ENCODE measurements at places on chromosomes 12 and 14.

- no peaks in the 10 kb centered on the region for H3K36me3 ChIP-seq
- no peaks in the 10 kb centered on the region for H3K4me1 ChIP-seq
- DNase-seq, result no peak
- no peaks in the 10 kb centered on the region for H3K27me3 ChIP-seq
- H3K27ac ChIP-seq, result no peak overlapping the region
Measured at GRCh38 chr12:81294325-81295190, 216.7 kb downstream of the ACSS3 start.

DNA sequence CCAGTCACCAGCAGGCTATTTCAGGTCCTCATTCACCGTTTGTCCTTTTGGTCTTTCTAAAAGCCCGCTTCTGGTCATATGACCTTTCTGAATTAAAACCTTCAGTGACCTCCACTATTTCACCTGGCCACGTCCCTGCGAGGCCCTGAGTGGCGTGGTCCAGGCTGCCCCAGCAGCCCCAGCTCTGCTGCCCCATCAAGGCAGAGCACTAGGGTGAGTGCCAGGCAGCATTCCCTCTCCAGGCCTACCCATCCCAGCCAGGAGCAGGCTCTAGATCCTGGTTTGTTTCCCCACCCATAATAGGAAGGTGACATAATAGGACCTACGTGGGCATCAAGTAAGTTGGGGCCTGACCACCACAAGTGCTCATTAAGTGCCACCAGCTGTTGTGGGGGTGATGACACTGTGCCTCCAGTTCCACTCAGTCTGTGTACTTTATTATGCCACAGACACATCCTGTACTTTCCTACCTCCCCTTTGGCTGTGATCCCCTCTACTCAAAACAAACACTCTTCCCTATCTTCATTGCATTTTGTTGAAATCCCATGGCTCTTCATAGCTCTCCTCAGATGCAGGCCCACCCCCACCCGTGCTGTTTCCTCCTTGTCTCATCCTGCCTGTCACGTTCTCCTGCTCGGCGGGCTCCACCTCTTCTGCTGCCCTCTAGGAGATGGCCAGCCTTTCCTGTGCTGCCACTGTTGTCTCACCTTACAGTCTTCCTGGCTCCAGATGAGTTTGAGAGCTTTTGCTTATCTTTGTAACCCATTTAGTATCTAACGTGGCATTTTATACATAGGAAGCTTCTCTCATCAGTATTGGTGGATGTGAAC, 21.4 kb downstream of the CKB start:
- H3K4me1 ChIP-seq, result peaks cover 7% of the 10 kb centered on the region
- H3K27me3 ChIP-seq, result no peaks in the 10 kb centered on the region
- no peak overlapping the region for H3K4me3 ChIP-seq
- H3K36me3 ChIP-seq, result peaks cover 37% of the 10 kb centered on the region
- DNase-seq, result no peak

DNA sequence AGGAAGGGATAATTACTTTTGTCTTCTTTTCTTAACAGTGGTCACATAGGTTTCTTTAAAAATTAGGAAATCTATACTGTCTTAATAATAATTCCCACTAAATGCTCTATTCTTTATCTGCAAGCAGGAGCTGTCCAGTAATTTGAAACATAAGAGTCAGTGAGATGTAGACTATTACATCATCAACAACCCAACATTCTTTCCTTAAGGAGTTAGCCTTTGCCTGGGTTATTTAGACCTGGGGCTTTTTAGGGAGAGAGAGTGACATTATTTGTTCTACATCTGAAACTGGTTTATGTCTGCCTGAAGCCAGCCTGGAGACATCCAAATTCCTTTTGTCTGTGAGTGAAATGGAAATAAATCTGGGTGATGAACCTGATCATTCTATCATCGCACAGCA, 294.4 kb downstream of the TMTC2 start:
- no peaks in the 10 kb centered on the region for H3K36me3 ChIP-seq
- DNase-seq, result no peak
- no peaks in the 10 kb centered on the region for H3K4me1 ChIP-seq
- H3K27ac ChIP-seq, result no peak overlapping the region

DNA sequence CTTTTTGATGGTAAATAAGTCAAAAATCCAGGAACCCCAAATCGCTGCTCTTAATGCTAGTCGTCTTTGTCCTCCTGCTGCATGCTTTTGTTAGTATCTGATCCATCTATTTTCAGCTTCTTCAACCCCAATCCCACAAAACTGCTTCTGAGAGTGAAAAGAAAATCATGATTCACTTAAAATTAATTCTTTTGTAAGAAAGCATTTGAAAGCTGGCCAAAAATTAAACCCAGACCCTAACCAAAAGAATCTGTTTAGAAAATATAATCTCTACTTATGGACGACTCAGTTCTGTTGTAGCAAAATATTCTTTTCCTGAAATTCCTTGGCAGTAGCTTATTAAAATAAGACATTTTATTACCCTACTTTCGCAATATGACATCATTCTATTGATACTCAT, 443.6 kb upstream of the SYT1 start:
- H3K4me1 ChIP-seq, result no peaks in the 10 kb centered on the region
- no peaks in the 10 kb centered on the region for H3K27me3 ChIP-seq
- H3K36me3 ChIP-seq, result no peaks in the 10 kb centered on the region
- no peak for DNase-seq
- H3K4me3 ChIP-seq, result no peak overlapping the region

- H3K27me3 ChIP-seq, result peaks cover 31% of the 10 kb centered on the region
- no peak overlapping the region for H3K4me3 ChIP-seq
- H3K4me1 ChIP-seq, result no peaks in the 10 kb centered on the region
- H3K36me3 ChIP-seq, result peaks cover 4% of the 10 kb centered on the region
- no peak overlapping the region for H3K27ac ChIP-seq
Measured at GRCh38 chr12:124761056-124761455, 102.6 kb downstream of the SCARB1 start.

DNA sequence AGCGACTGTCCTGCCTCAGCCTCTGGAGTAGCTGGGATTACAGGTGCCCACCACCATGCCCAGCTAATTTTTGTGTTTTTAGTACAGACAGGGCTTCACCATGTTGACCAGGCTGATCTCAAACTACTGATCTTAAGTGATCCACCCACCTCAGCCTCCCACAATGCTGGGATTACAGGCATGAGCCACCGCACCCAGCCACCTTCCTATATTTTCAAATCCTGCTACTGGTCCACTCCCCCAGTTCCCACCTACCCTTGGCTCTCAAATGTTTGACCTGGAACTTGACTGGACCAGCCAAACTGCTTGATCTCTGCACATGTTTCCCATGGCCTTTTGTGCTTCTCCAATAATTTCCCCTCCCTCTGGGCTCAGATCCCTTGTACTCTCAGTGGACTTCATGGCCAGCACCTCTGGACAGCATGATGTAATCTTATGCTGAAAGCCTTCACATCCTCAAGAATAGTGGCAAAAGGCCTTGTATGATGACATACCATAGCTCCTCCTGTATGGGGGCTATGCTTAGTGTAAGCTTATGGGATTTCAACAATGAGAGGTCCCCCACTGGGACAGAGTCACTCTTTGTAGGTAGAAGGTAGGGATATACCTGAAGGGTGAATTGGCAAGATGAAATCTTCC, 2.5 kb upstream of the CCDC184 start:
- H3K27ac ChIP-seq, result no peak overlapping the region
- peaks cover 32% of the 10 kb centered on the region for H3K4me1 ChIP-seq
- DNase-seq, result no peak

DNA sequence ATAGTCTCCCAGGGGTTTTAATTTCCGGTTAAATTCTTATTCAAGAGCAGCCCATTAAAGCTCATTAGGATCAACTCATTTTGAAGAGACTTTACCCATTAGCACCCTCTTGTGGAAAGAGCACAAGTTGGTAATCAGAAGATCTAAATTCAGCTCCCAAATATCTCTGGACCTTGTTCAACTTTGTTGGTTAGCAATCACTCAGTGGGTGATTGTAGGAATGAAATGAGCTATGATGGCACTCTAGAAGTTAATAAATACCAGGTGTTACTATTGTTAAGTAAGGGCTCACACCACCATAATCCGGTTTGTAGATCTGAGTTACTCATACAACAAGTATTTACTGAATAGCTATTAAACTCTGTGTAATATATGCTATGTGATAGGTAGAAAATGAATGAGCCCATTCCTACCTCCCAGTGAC, 42.9 kb downstream of the TRIP11 start:
- no peaks in the 10 kb centered on the region for H3K27me3 ChIP-seq
- no peak overlapping the region for H3K4me3 ChIP-seq
- peaks cover 38% of the 10 kb centered on the region for H3K4me1 ChIP-seq

- no peak for DNase-seq
- no peak overlapping the region for H3K27ac ChIP-seq
- no peaks in the 10 kb centered on the region for H3K36me3 ChIP-seq
- H3K4me3 ChIP-seq, result no peak overlapping the region
- H3K27me3 ChIP-seq, result peaks cover 22% of the 10 kb centered on the region
Measured at GRCh38 chr14:20878695-20879094, 12.5 kb upstream of the RNASE3 start.
